Posterior vena cava (tissue), 2 donors: ENCODE measurements at places on chromosomes 1 and 21. TPM values are rescaled to one million over a fixed set of nuclear protein-coding genes. Genes with fewer than 3 reads are reported as not detected.

- DNase-seq, result no peak
Measured at GRCh38 chr1:235199441-235199840, 38.4 kb upstream of the RBM34 start.

- DNase-seq, result peak; percentile 83
Measured at GRCh38 chr1:152182944-152183361, 23.9 kb upstream of the RPTN start.

DNA sequence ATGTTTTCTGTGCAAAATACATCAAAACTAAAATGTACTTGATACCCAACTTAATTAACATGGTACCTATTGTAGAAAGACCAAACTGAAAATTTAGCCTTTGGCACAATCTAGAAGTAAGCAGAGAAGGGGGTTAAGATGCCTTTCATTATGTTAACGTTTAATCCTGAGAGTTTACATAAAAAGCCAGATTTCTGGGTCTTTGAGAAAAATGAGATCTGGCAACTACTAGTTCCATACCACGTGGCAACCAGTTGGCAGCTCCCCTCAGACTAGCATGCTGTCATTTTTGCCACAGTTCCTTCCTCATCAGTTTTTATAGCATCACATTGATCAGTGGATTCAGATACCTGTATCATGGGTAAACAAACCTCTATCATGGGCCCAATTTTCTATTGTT lies 1.5 kb downstream of the RO60 start:
- DNase-seq, result no peak

The CYP4X1 gene
- 5.9 TPM for total RNA-seq

The HNRNPCL1 gene
- total RNA-seq, result not detected

The WDTC1 gene
- total RNA-seq, result 22.6 TPM
